ENCODE measurements at places on chromosomes 11 and 22.
A peak's percentile ranks its signal among the peaks of the same experiment; 100 is the strongest.

- H3K4me3 ChIP-seq: no peak overlapping the region
- peaks cover 8% of the 10 kb centered on the region for H3K27me3 ChIP-seq
- peaks cover 86% of the 10 kb centered on the region for H3K4me1 ChIP-seq
- H3K36me3 ChIP-seq: peaks cover 22% of the 10 kb centered on the region
- peak overlapping the region; percentile 87 for H3K27ac ChIP-seq
- DNase-seq: no peak
Measured at GRCh38 chr22:22761606-22761962, 117.2 kb downstream of the GGTLC2 start.

- H3K27me3 ChIP-seq: peaks cover 10% of the 10 kb centered on the region
- no peak overlapping the region for H3K27ac ChIP-seq
- peaks cover 5% of the 10 kb centered on the region for H3K4me1 ChIP-seq
- H3K4me3 ChIP-seq: peak overlapping the region; percentile 69
- no peak for DNase-seq
Measured at GRCh38 chr22:50169774-50170341, 673 bp upstream of the PANX2 start.

DNA sequence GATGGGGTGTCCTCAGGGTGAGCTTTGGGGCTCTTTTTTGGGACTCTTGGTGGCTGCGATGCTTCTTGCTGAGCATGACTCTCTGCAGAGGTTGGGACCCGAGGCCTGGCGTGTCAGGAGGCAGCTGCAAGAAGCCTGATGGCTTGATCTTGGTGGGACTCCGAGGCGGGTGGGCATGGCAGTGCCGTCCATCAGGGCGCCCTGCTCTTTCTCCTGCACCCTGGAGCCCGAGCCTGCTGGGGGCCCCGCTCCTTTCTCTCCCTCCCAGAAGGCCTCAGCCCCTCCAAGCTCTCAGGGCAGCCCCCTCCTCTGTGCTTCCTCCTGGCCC, 432.7 kb downstream of the TBC1D22A start:
- no peaks in the 10 kb centered on the region for H3K4me1 ChIP-seq
- no peak overlapping the region for H3K27ac ChIP-seq
- H3K4me3 ChIP-seq: no peak overlapping the region
- peaks cover 3% of the 10 kb centered on the region for H3K27me3 ChIP-seq
- no peak for DNase-seq

DNA sequence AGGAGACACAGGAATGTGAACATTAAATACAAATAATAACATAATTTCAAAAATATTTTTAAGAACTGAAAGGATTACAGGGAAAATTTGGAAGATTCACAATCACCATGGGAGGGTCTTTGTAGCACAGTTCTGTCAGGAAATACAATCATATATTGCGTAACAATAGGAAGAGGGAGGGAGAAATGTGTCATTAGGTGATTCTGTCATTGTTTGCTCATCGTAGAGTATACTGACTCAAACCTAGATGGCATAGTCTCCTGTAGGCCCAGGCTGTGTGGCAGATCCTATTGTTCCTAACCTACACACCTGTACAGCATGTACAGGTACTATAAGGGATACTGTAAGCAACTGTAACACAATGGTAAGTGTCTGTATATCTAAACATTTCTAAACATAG, 330.4 kb downstream of the BRD1 start:
- peaks cover 1% of the 10 kb centered on the region for H3K27me3 ChIP-seq
- H3K4me3 ChIP-seq: no peak overlapping the region
- no peaks in the 10 kb centered on the region for H3K36me3 ChIP-seq
- peaks cover 3% of the 10 kb centered on the region for H3K4me1 ChIP-seq

GRCh38 chr11:10900681-10901415, 43.0 kb upstream of the ZBED5 start:
- peaks cover 17% of the 10 kb centered on the region for H3K27me3 ChIP-seq
- no peaks in the 10 kb centered on the region for H3K4me1 ChIP-seq
- DNase-seq: no peak
- H3K27ac ChIP-seq: no peak overlapping the region

Measured in immature natural killer cell (primary cell).